ENCODE measurements at places on chromosomes 4 and X.

DNA sequence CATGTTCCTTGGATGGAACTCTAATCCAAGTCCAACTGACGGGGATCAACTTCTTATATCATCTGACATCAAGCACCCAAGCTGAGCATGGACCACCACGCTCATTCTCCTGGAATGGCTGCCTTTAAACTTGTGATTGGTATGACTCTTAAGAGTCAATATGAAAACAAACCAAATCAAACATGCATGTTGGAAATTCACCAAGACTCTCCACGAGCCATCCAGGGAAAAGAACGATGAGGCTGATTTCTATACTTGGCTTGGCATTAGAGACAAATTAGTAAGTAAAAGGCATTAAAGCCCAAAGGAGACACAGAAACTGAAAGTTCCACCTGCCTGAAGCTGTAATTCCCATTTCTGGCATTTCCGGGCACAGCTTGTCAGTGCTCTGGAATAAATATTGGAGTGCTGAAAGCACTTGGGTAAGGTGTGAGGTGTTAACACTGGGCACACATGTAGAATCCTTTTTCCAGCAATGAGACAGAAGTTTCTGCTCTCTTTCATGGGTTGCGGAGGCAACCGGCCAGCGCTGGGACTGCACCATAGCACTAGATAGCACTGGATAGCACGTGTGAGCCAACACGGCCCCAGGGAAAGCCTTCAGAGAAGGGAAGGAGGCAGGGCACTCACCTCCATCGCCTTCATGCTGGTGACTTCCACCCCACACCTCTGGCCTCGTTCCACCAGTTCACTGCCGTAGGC, 42.1 kb upstream of the CENPU start:
- DNase-seq, result no peak

- DNase-seq, result no peak
Observed at GRCh38 chr4:153706519-153706918, 22.4 kb downstream of the TLR2 start.

GRCh38 chr4:82969414-82969813, 41.2 kb downstream of the LIN54 start:
- DNase-seq, result no peak

DNA sequence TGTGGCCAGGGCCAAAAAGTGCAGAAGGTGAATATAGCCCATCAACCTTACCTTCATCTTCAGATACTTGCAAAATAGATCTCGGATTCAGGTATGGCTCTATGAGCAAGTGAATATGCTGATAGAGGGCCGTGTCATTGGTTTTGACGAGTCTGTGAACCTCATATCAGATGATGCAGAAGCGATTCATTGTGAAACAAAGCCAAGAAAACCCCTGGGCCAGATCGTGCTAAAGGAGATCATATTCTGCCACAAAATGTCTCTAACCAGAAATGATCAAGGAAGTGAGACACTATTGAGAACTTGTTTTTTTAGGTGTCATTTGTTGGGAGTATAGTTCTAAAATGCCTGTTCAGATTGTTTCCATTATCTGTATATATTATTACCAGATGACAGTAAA, 48.3 kb downstream of the PDK3 start:
- DNase-seq, result no peak

GRCh38 chrX:26262121-26262523, 46.2 kb downstream of the MAGEB5 start:
- DNase-seq, result no peak
